ENCODE measurements at places on chromosomes 2 and 18. TPM values are rescaled to one million over a fixed set of nuclear protein-coding genes. Genes with fewer than 3 reads are reported as not detected.

- no peak for DNase-seq
These were observed 15.2 kb downstream of the PAX8 start for GRCh38 chr2:113263546-113263945.

Gene ABCG5
- total RNA-seq = not detected

GRCh38 chr18:50453014-50453680, 78.3 kb downstream of the SKA1 start:
- DNase-seq = no peak

Gene LOXHD1
- total RNA-seq = not detected

Gene TLX2
- not detected for total RNA-seq

DNA sequence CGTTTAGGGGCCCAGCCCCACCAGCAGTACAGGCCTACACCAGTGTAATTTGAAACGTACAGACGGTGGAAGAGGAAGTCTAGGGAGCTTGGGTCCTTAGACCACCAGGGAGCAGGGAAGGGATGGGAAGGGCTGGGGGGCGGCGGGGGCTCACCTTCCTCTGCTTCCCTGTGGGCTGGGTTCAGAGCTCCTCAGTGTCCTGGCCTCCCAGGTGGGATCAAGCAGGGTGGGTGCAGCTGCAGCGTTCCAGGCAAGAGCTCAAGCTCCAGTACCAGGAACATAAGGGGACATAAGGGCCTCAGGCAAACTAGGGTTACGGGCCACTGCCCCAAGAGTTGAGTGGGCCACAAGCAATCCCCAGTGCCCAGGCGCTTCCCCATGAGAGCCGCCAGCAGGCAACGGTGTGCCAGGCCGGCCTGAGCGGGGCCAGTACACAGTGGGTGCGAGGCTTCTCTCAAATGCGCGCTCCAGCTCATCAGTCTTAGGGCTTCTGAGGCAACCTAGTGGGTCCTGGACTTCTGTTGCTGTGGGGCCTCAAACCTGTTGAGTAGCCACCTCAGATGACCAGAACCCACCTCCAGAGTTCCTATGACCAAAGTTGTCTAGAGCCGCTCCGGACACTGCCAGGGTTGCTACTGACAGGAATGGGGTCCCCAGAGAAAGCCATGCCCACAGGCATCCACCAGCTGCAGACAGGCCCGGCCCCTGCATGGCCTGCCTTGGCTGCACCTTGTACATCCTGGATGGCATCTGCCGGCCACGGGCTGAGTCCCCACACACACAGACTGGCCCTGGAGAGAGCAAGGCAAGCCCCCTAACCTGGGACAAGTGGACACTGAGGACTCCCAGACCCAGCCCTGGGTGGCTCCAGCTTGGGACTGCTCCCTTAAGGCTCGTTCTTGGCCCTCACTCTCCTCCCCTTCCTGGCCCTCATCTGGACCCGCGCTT, 5.2 kb downstream of the ANKRD23 start:
- DNase-seq = no peak

DNA sequence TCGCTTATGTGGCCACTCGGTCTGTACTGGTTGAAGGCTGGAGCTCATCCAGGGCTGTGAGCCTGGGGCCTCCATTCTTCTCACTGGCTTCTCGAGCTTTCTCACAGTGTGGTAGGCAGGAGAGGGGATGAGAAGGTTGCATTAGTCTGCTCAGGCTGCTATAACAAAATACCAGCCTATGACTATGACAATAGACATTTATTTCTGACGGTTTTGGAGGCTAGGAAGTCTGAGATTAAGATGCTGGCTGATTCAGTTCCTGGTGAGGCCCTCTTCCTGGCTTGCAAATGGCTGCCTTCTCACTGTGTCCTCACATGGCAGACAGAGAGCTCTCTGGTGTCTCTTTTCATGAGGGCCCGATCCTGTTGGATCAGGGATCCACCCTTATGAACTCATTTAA, 6.2 kb upstream of the STK25 start:
- DNase-seq = no peak

Measured in stomach (tissue), 19 donors.